Upper lobe of left lung (tissue), 6 donors: ENCODE measurements at places on chromosomes 5 and 9.
A peak's percentile ranks its signal among the peaks of the same experiment; 100 is the strongest.

DNA sequence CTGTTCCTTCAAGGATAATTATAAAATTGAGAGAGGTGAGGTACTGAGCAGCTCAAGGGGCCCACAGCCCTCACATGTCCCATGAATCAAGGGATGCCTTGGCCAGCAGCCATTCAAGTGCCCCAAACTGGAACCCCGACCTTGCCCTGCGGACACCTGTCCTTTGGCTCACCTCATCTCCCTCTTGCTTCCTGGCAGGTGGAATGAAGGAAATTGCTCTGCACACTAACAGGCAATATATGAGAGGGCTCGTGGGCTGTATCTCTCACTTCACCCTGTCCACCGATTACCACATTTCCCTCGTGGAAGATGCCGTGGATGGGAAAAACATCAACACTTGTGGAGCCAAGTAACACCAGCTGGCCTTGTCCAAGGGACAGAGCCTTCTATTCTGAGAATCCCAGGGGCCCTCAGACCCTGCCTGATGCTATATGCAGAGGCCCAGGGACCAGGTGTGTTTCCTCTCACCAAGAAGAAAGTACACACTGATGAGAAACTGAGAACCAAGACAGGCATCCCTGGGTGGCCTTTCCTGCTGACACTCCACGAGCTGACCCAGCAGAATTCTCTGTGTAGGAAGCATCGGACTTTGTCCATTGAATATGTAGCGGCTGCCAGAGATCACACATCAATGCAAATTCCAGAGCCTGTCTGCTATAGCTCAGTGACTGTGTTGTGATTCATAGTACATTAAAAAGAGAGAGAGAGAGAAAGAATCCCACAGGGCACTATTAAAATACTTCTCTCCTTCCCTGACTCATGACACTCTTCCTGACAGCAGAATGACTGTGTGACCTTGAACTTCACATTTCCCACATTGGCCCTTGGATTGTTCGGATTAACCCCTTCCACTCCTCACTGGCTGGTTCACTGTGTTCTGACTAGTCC lies 92.6 kb downstream of the LIFR start:
- DNase-seq: no peak

- peak; percentile 50 for DNase-seq
Observed at GRCh38 chr5:154444556-154445421, 1.0 kb upstream of the SAP30L start.

GRCh38 chr9:127767909-127768331 lies 10.5 kb downstream of the SH2D3C start:
- no peak for DNase-seq

DNA sequence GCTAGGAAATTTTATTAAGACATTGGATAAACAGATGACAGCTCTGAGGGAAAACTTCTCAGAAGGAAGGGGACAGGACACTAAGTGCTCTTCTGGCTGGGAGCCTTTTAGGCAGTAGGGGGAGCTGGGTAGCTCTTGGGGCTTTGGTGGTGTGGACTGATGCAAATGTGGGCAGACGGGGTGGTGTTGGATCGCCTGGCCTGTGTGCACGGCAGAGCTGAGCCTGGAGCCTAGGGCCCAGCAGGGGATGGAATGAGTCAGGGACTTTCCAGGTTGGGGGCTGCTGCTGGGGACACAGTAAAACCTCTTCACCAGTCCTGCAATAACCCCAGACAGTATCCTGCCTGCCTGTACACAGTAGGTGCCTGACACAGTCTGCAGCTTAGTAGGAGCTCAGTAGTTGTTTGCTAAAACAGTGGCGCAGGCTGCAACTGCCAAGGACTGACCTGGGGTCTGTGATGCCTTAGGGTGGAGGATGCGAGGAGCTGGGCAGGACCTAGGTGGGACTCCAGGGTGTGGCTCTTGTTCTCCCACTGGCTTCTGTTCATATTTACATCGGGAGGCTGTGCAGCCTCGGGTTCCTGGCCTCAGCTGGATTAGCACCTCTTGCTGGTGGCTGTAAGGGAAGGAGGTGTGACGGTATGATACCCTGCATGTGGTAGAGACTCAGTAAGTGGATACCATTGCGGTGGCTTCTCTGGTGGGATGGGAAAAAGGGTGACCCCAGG lies 83.8 kb downstream of the DAB2IP start:
- no peak for DNase-seq

DNA sequence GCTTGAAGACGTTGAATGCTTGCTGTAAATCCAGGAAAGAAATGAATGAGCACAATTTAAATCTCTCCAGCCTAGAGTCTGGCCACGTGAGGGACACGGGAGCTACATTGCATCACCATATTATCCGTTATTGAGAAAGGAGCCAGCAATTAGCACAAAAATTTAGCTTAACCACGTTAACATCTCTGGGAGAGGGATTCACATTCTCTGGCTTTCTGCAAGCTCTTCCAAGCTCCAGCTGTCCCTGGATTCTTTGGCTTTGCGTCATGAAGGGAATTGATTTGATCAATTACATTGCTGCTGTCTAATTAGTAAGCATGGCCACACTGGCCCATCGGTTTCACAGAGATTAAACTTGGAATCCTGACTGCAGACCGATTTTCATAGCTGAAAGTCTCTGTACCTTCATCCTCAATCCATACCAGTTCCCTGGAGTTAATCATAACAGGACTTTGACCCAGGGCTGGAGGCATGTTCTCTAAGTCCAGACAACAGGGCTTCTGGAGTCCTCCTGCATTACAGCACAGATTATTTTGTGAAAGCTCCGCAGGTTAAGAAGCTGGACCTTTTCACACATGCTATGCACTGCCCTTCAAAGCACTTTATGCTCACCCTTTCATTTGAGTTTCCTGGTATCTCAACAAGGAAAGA lies 31.6 kb downstream of the ADRA1B start:
- DNase-seq: no peak

GRCh38 chr5:96001262-96001661 lies 39.6 kb upstream of the ELL2 start:
- no peak for DNase-seq

DNA sequence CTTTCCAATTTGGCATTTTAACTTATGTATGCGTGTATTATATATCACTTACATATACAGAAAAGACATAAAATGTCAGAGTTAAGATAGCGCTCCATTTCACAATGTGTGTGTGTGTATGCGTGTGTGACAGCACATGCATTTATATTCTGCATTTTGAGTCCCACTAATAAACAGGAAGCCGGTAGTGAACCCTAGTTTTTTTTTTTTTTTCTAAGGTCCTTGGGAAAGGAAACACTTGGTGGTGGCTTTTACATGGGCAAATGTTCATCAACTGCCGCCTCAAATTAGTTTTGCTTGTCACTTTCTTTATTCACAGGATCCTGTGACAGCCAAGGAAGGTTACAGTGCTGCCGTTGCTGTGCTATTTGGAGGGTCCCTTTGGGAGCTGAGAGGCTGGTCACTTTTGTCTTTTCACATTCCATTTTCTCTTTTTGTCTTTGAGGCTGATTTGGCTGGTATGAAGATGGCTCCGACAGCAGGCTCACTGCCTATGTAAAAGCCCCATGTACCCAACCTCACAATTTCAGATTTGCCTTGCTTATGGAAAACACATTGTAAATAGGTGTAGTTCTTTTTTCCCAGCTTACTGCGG lies 298.9 kb downstream of the CSNK1G3 start:
- no peak for DNase-seq

GRCh38 chr5:123671711-123672456 lies 159.9 kb downstream of the CSNK1G3 start:
- DNase-seq: no peak

DNA sequence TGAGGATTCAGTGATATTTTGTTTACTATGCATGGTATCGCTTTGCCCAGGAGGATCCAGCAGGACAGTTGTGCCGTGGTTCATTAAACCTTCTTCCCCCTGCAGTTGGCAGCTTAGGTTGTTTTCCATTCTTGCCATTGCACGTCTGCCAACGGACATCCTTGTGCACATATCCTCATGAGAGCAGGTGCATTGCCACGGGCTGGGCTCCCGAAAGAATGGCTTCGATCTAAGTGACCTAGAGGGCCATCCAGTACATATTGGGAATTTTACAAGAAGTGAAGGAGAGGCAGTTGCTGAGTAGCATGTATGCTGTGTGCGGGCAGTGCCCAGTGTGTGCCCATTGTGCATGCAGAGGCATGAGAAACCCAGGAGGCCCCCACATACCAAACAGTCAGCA lies 22.1 kb downstream of the HRH2 start:
- DNase-seq: no peak

DNA sequence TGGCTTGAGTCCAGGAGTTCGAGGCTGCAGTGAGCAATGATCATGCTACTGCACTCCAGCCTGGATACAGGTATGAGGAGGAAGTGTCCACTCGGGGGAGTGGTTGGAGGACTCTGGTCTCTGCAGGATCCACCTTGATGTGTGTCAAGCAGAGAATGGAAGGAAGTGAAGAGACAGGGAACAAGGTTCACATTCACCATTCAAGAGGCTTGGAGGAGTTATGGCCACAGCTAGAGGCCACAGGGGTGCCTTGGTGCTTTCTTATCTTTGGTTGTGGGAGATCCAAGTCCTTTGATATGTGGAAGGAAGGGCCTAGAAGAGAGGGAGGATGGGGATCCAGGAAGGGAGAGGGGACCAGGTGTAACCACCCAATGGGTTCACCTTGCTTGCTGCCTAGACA lies 5.4 kb upstream of the CERCAM start:
- DNase-seq: no peak

GRCh38 chr5:9391080-9391479 lies 154.8 kb downstream of the SEMA5A start:
- DNase-seq: no peak

- no peak for DNase-seq
Observed at GRCh38 chr9:129068990-129069861, 11.7 kb upstream of the DOLPP1 start.

- no peak for DNase-seq
Observed at GRCh38 chr5:98994611-98995010, 65.8 kb upstream of the CHD1 start.

GRCh38 chr5:78985116-78985724 lies at the start of gene ARSB:
TSS of gene ARSB (minus strand) at chr5:78985310. CDS start at chr5:78985248, 62 bp downstream.
- DNase-seq: peak; percentile 64

DNA sequence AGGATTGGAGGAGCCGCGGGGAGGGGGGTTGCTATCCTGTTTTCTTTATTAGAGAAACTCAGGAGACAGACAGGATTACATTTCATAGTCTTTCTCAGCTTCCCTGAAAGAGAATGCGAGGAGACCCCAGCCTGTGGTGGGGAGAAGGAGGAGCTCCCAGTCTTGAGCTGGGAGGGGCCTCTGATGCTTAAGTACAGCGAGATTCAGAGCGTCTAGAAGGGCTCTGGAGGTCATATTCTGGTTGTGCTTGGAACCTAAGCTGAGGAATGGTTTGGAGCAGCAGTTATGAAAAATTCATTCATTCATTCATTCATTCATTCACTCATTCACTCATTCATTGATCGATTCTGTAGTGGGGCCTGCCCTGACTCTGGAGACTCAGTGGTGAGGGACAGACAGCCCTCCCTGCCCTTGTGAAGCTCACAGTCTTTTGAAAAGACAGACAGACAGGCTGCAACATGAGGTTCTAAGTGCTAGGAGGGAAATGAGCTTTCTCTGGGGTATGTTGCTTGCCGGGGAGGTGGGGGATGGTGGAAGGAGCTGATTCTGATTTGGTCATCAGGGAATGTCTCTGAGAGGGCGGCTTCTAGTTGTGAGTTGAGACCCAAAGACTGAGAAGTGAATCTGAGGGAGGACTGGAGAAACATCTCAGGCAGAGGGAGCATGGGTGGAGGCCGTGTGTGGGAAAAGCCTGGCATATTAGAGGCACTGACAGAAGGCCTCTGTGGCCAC lies 2.5 kb upstream of the SPRY4 start:
- no peak for DNase-seq

GRCh38 chr5:6378766-6379103 lies 388 bp upstream of the MED10 start:
- DNase-seq: no peak

DNA sequence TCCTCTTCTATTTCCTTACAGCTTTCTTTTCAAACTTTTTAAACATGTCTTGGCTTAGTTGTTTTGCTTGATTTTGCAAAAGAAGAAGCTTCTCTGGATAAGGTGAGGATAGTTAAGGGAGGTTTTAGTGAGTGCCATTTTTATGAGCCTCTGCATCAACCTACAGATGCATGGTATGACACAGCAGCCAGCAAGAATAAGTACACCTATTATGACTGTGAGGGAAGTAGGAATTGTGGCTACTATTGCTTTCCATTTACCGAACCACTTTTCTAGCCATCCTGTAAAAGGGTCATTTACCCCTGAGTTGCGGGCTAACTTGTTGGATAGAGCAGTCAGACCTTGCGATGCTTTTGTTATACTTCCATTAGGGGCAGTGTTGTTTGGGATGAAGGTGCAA lies 7.0 kb upstream of the TUT7 start:
- DNase-seq: no peak

GRCh38 chr9:116152941-116153764 lies 438 bp upstream of the PAPPA start:
- DNase-seq: no peak

DNA sequence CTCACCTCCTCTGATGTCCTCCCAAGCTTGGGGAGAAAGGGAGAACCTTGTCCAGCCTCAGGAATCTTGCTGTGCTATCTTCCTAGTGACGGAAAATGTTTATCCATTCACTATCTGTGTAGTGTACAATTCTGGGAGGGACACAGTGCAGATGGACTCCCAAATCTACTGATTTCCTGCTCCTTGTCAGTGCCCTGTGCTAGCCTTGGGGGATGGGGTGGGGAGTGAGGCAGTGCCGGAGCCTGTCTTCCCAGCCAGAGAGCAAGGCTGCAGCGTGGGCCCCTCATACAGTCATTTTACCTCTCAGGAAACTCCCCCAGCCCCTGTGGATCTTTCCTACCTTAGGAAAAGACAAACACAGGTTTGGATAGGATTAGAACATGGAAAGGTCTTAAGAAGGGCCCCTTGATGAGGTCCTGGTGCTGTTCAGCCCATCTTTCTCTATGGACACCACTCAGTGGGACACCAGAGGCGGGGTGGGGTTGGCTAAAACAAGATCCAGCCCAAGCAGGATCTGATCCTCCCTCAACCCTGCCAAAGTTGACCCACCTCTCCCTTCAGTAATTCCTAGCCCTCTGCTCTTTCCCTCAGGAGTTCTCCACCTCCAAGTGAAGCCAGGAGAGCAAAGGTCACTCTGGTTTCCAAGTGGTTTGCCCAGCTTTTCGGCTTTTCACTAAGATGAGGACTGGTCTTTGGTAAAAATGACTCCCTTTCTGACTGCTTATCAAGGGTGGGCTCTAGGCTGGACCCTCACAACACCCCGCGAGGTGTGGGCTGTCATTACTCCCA lies 3.4 kb downstream of the DOLK start:
- no peak for DNase-seq

- peak; percentile 98 for DNase-seq
Observed at GRCh38 chr5:179023528-179024189, at the start of gene ZNF879. TSS of gene ZNF879 (plus strand) at chr5:179023804. CDS start at chr5:179025005, 1,201 bp downstream.
